ENCODE measurements at places on chromosomes 3 and 15. TPM values are rescaled to one million over a fixed set of nuclear protein-coding genes. Genes with fewer than 3 reads are reported as not detected.

GRCh38 chr3:127304121-127304744 lies 16.4 kb upstream of the PRR20G start:
- DNase-seq, result peak; percentile 10

GRCh38 chr3:58867621-58868020 lies 182.2 kb downstream of the CFAP20DC start:
- DNase-seq, result no peak

GRCh38 chr15:77580996-77581682 lies 51.6 kb downstream of the LINGO1 start:
- DNase-seq, result peak; percentile 37

- DNase-seq, result no peak
Observed at GRCh38 chr3:121988146-121988545, 33.9 kb downstream of the ILDR1 start.

- peak; percentile 46 for DNase-seq
Observed at GRCh38 chr3:30167541-30168011, 438.8 kb upstream of the TGFBR2 start.

DNA sequence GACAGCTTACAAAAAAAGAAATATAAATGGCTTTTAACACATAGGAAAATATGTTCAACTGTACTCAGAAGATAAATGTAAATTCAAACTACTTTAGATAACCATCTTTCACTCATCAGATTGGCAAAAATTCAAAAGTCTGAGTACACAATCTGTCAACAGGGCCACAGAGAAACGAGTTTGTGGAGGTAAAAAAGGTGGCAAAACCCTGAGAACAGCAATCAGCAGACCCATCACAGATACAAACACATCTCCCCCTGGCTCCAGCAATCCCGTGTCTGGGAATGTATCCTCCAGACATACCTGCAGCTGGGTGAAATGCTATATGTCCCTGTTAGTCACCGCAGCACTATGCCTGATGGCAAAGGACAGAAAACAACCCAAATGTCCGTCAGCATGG lies 149.5 kb downstream of the OSBPL10 start:
- no peak for DNase-seq

- peak; percentile 62 for DNase-seq
Observed at GRCh38 chr15:90560229-90560776, 30.6 kb downstream of the CRTC3 start.

- DNase-seq, result no peak
Observed at GRCh38 chr3:142915636-142916035, 26.8 kb upstream of the PCOLCE2 start.

DNA sequence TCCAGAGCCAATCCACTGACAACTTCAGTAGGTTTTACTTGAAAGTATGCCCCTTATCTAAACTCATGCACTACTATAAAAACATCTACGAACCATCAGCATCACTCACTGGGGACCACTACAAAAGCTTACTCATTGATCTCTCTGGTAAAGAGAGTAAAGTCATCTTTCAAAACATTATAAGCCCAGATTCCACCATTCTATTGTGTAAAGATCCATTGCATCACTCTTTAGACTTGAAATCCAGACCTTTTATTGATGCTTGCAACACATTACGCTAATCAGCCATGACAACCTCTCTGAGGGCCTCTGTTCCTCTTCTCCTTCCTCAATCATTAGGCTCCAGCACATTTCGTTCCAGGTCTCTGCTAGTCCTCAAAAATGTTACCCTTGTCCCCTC lies 248.9 kb upstream of the WNT5A start:
- DNase-seq, result no peak

DNA sequence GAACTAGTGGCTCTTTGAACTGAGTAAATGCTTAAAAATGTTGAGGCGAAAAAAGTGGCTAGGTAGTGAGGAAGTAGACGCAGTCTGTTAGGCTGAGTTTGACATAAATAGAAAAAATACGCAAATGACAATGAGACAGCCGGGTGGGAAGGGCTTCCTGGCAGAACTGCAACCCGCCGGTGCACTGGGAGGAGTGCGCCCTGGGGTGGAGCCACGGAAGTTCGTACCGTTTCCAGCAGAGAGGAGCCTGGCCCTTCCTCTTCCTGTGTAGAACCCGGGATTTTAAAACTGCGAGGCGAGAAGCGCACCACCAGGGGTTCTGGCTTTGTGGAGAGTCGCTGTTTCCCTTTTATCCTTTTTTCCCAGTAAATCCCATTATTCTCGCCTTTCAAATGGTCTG lies 602.6 kb downstream of the PYDC2 start:
- DNase-seq, result no peak

GRCh38 chr3:44995142-44995770 lies 19.2 kb downstream of the EXOSC7 start:
- peak; percentile 69 for DNase-seq

DNA sequence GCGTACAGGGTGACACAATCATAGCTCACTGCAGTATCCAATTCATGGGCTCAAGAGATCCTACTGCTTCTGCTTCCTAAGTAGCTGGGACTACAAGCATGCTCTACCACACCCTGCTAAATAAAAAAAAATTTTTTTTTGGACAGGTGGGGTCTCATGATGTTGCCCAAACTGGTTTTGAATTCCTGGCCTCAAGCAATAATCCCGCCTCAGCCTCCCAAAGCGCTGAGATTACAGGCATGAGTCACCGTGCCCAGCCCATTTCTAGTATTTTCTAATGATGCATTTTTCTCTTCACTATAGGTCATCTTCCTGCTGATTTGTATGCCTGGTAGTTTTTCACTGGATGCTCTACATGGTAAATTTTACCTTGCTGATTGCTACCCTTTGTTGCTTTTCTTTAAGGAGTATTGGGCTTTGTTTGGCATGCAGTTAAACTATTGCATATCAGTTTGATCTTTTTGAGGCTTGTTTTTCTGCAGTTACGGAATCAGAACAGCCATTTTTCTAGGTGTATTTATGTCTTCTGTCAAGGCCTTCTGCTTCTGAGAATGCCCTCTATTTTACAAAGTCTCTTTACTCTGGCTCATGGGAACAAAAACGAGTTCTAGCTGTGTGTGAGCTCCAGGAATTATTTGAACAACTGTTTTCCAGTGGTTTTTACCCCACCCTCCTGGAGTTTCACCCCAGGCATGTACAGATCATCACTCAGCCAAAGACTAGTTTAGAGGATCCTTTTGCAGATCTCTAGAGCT lies 14.2 kb upstream of the NPTN start:
- DNase-seq, result no peak

DNA sequence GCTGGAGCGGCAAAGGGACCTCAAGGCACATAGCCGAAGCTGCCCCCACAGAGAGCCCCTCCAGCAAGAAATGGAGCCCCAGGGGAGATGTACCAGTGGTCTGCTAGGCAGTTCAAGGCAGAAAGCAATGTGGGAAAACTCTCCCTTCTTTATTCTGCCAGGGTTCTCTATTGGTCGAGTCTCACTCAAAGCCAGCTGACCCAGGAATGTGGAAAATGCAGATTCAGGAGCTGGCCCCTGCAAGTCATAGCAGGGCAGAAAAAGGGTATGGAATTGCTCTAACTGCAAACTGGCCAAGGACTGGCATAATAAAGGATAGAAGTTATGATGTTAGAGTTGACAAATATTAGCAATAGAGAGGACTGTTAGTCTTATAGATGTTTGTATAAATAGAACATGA lies 4.0 kb upstream of the TOPAZ1 start:
- DNase-seq, result no peak

DNA sequence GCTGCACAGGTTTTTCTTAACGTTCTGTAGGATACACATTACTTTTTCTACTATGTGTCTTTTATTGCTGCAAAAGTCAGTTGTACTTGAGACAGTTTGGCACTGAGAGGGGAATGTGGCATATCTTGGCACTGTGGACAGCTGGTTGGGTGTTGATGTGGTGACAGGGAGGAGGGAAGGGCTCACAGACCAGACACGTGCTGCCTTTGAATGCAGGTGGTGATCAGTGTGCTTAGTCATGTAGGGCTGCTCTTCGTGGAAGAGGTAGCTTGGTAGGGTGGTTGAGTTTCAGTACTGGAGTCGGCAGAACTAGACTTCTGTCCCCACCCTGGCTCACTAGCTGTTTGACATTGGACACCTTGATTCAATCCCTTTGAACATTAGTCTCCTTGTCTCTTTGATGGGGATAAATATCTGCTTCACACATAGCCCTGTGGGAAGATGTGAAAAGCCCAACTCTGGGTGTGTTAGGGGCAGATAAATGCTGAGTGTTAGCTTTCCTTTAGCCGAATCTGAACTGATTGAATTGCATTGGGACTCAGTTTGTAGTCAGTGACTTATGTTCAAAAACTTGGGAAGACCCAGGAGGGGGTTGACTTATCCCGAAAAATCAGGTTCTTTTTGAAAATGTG lies 108.4 kb downstream of the PTPRG start:
- DNase-seq, result no peak

- DNase-seq, result peak; percentile 28
Observed at GRCh38 chr3:47985381-47985780, 30.8 kb downstream of the MAP4 start.

DNA sequence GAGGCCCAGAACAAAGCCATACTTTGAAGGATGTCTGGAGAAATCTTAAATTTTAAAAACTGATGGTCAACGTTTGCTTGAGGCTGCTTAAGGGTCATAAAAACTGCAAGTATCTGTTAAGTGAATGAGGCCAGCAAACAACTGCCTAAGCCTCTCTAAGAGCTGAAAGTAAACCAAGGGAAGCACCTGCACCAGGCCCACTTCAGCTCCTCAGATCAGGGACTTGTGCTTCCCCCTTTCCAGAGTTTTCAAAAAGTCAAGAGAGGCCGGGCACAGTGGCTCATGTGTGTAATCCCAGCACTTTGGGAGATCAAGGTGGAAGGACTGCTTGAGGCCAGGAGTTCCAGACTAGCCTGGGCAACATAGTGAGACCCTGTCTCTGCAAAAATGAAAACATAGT lies 9.1 kb downstream of the FBXL22 start:
- DNase-seq, result no peak

GRCh38 chr15:50613600-50613999 lies 67.1 kb upstream of the USP50 start:
- DNase-seq, result no peak

DNA sequence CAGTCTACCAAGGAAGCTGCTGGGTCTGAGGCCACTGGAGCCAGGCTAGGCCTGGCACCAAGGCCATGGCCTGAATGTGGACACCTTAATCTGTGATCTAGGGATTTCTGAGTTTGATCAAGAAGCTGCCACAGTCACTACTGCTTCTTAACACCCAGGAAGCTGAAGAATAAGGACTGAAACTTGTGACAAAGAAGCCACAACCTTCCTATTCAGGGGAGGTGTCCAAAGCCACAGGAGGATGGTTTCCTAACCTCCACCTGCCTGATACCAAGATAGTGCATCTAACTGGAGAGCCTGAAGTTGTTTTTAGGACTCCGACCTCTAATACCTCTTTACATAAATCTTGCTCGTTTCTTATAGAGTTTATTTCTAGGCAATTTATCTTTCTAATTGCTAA lies 5.5 kb upstream of the ANO10 start:
- DNase-seq, result no peak

DNA sequence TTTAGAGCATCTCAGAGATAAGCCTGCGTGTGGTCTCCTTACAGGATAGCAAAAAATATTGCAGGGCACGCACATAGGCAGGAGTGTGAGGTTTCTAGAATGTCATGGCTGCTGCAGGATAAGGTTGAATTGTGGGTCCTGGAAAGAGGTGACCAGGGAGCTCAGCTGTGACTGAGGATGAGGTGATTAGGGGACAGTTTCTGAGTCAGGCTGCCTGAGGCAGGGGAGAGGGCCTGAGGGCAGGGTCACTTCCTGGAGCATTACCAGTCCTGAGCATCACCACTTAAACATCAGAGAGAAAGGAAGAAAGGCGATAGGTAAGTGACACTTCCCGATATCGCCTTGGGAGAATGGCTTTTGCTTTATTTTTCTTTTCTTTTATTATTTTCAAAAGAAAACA lies 813.8 kb downstream of the TUSC7 start:
- no peak for DNase-seq

- no peak for DNase-seq
Observed at GRCh38 chr15:64997066-64997465, 7.4 kb upstream of the SPG21 start.

DNA sequence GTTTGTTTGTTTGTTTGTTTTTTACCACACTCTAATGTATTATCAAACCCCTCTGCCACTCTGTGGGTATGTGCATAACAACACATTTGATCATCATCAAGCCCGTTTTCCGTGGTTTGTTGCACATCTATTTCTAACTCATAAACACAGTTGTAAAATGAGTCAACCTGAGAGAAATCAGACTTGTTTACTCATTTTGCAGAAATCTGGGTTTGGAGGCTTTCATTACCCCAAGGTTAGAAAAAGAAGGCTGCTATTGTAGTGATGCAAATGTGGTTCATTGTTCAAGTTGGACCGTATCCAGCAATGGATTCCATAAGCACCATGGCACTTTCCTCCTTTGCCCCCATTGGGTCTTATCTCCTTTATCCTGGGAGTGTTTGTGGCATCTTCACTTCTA lies 353.2 kb upstream of the SOX2 start:
- DNase-seq, result no peak

GRCh38 chr15:29765898-29766527 lies 56.3 kb downstream of the TJP1 start:
- DNase-seq, result no peak

DNA sequence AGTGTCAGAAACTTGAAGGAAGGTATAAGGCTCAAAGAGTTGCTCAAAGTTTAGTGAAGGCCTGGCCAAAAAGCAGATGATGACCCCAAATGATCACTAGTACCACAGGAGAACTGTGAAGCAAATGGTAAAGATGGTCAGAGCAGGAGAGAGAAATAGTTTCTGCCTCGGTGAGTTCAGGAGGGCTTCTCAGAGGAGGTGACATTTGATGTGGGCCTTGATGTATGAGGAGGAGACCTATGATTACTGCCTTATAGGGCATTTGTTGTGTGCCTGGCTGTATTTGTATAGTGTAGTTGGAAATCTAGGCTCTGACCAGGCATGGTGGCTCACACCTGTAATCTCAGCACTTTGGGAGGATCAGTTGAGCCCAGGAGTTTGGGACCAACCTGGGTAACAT lies 50.4 kb downstream of the DNASE1L3 start:
- no peak for DNase-seq

DNA sequence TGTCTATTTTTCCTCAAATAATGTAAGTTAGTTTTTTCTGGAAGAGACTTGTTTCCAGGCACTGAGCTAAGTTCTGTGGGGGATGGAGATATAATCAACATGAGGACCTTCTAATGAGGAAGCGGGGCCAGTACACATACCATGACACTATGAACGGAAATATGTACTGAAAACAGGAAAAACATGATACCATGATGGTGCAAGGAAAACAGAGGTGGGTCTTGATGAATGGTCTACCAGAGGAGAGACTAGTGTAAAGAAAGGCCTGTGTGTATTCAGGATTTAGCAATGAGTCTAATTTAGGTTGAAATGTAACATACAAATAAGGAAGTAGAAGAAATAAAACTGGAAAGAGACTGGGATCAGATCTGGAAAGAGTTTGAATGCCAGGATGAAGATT lies 38.9 kb upstream of the TPRG1 start:
- no peak for DNase-seq

The HHATL gene
- not detected for total RNA-seq

The FBXW12 gene
- 0.55 TPM for total RNA-seq

The FOXL2 gene
- not detected for total RNA-seq

The TGM5 gene
- not detected for total RNA-seq

The AKAP13 gene
- 53.3 TPM for total RNA-seq

The TJP1 gene
- 42.9 TPM for total RNA-seq

The CHMP2B gene
- total RNA-seq, result 33.7 TPM

The GADL1 gene
- total RNA-seq, result 17.3 TPM

The JMJD7 gene
- total RNA-seq, result 18.8 TPM

The HMG20A gene
- total RNA-seq, result 49.9 TPM

The ALDH1A2 gene
- total RNA-seq, result 1.7 TPM

The CSPG4 gene
- 0.11 TPM for total RNA-seq

The LMAN1L gene
- total RNA-seq, result 0.80 TPM

Data from A673 (cell line).